ENCODE measurements at places on chromosomes 5 and 9.

- no peak for DNase-seq
Measured at GRCh38 chr5:131812371-131813160, 15.7 kb upstream of the FNIP1 start.

- DNase-seq: peak; percentile 22
Measured at GRCh38 chr5:79800979-79801827, 111.6 kb downstream of the CMYA5 start.

DNA sequence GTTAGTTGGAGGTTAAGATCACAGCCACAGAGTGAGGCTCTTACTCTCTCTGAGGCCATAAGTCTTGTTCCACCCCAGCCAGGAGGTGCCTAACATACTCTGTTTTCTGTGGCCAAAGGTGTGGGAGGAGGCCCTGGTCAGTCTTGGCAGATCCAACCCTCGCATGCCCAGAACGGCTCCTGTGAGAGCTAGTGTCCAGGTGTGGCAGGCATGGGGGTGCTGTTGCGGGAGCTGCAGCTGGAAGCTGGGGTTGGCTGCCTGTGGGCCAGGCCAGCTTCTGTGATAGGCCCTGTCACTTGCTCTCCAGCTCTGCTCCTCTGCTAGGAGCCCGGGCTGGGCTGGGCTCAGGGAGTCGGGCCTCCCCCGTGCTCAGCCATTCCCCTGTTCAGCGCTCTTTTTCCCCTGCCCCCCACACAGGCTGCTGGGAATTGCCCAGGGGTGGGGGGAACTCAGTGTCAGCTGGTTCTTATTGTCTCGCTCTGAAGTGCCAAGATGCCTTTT lies 31.6 kb downstream of the IER5L start:
- peak; percentile 38 for DNase-seq

GRCh38 chr9:76464706-76465105 lies 5.7 kb downstream of the GCNT1 start:
- DNase-seq: peak; percentile 21

DNA sequence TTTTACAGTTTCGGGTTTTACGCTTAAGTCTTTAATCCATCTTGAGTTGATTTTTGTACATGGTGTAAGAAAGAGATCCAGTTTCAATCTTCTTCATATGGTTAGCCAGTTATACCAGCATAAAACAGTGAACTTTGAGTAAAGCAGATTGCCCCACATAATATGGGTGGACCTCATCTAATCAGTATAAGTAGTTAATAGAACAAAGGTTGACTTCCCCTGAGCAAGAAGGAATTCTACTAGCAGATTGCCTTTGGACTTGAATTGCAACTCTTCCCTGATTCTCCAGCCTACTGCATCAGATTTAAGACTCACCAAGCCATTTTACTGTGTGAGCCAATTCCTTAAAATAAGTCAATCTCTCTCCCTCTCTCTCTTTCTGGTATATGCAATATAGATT lies 173.2 kb downstream of the SNCAIP start:
- no peak for DNase-seq
